ENCODE measurements at places on chromosomes 6 and 20. TPM values are rescaled to one million over a fixed set of nuclear protein-coding genes. Genes with fewer than 3 reads are reported as not detected.
A peak's percentile ranks its signal among the peaks of the same experiment; 100 is the strongest.

Gene NINL
- 1.3 TPM for total RNA-seq

Gene TRDN
- not detected for total RNA-seq

Gene RIMS4
- total RNA-seq: not detected

Gene JPH2
- total RNA-seq: 11.1 TPM

Gene POM121L2
- not detected for total RNA-seq

Gene PEX3
- total RNA-seq: 24.3 TPM

Gene MATN4
- not detected for total RNA-seq

Gene ZBTB24
- 10.4 TPM for total RNA-seq

Gene OPN5
- total RNA-seq: not detected

Gene SLC17A3
- not detected for total RNA-seq

Gene CST7
- total RNA-seq: not detected

Gene MYL9
- total RNA-seq: 4.3 TPM

Gene CLPSL2
- not detected for total RNA-seq

Gene TBP
- total RNA-seq: 20.7 TPM

DNA sequence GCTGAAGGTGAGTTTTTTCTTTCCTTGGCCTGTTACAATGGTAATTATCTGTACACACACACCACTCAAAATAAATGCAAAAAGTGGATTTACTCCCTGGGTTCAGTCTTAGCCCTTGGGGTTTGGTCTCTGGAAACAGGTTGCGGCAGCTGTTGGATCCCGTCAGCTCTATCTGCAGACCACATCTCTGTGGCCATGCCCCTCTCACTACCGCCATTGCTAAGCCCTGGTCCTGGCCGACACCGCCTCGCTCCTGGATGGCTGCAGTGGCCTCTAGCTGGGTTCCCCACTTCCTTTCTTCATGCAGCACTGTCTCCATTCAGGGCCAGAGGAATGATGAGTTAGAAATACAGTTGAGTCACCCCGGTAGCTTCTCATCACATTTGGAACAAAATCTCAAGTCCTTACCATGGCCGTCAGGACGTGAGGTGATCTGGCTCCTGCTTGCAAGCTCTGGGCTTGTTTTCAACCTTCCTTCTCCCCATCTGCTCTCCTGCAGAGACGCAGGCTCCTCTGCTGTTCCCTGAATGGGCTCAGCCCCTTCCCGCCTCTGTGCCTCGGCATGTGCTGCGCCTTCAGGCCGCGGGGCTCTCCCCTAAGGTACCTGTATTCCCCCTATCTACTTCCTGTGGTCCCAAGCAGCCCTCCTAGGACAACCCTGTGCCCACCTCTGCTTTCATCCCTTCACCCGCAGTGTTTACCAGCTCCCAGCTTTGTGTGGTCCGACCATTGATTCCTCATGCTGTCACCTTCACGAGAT lies 38.0 kb downstream of the EFCAB8 start:
- H3K4me3 ChIP-seq: no peak overlapping the region
- no peak overlapping the region for H3K27ac ChIP-seq
- no peaks in the 10 kb centered on the region for H3K27me3 ChIP-seq

GRCh38 chr6:45049188-45049843 lies 278.8 kb upstream of the RUNX2 start:
- no peaks in the 10 kb centered on the region for H3K27me3 ChIP-seq
- no peak overlapping the region for H3K4me3 ChIP-seq
- no peaks in the 10 kb centered on the region for H3K36me3 ChIP-seq
- H3K27ac ChIP-seq: no peak overlapping the region
- DNase-seq: no peak

DNA sequence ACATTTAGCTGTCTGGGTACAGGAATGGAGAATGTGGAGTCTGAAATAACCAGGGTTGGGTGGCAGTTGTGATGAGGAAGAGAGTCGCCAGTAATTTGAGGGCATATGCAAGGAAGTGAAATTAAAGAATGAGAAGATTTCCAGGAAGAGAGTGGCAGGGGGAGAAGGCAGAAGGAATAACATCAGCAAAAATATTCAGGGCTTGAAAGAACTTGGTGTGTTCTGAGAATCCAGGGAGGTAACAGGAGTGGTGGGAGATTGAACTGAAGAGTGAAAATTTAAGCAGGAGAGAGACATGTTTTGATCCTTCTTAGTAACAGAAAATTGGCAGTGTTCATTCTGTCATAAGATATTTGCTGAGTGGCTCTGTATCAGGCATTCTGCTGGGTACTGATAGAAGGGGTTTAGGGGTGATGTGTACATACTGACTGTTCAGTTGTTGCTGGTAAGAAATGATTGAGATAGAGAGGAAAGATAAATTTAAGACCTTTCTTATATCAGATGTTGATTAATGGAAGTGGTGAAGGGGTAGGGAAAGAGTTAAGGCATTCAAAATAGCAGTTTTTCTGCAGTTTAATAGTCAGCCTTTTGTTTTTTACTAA lies 54.7 kb downstream of the PHF20 start:
- H3K4me1 ChIP-seq: peaks cover 18% of the 10 kb centered on the region
- no peak overlapping the region for H3K4me3 ChIP-seq
- H3K27ac ChIP-seq: no peak overlapping the region
- DNase-seq: no peak
- no peaks in the 10 kb centered on the region for H3K27me3 ChIP-seq

- peaks cover 32% of the 10 kb centered on the region for H3K4me1 ChIP-seq
- no peaks in the 10 kb centered on the region for H3K27me3 ChIP-seq
- peak overlapping the region; percentile 99 for H3K4me3 ChIP-seq
- H3K27ac ChIP-seq: peak overlapping the region; percentile 99
Observed at GRCh38 chr6:43013097-43013842, 476 bp downstream of the MEA1 start.

DNA sequence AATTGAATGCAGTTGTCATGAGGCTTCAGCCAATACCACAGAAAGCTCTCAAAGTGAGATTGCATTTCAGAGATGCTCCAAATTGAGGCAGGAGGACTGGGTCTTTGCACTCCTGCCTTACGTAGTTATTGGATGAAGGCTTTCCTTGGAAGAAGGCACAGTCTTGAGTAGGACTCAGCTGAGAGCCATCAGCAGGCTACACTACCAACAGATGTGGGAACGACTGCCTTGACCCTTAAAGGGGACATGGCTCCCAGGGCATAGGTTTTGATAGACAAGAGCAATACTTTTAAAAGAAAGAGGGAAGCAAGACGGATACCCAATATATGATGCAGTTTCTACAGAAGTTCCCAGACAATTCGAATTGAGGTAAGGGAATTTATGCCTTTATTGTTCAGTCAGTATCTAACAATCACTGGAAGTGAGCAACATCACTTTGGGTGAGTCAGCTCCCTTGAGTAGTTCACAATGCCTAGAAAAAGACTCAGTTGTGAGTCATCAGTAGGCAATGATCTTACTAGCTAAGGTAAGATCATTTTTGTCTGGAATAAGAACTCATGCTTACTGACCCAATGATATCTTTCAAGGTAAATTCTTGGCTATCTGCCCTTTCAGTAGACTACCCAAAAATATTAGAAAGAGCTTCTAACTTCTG lies 390.8 kb downstream of the GJA1 start:
- no peak overlapping the region for H3K4me3 ChIP-seq
- H3K27me3 ChIP-seq: no peaks in the 10 kb centered on the region
- no peaks in the 10 kb centered on the region for H3K36me3 ChIP-seq
- DNase-seq: peak; percentile 90

GRCh38 chr6:20589266-20589665 lies 55.0 kb downstream of the CDKAL1 start:
- DNase-seq: peak; percentile 46
- peak overlapping the region; percentile 64 for H3K27ac ChIP-seq
- no peaks in the 10 kb centered on the region for H3K36me3 ChIP-seq
- peaks cover 6% of the 10 kb centered on the region for H3K4me1 ChIP-seq
- no peaks in the 10 kb centered on the region for H3K27me3 ChIP-seq

GRCh38 chr6:25220857-25221256 lies 58.3 kb upstream of the CARMIL1 start:
- H3K27ac ChIP-seq: no peak overlapping the region
- H3K36me3 ChIP-seq: peaks cover 6% of the 10 kb centered on the region
- no peaks in the 10 kb centered on the region for H3K27me3 ChIP-seq
- H3K4me1 ChIP-seq: peaks cover 31% of the 10 kb centered on the region
- DNase-seq: peak; percentile 16

GRCh38 chr6:54419885-54420284 lies 111.6 kb downstream of the TINAG start:
- no peaks in the 10 kb centered on the region for H3K4me1 ChIP-seq
- DNase-seq: peak; percentile 86
- no peak overlapping the region for H3K4me3 ChIP-seq
- H3K27me3 ChIP-seq: no peaks in the 10 kb centered on the region

DNA sequence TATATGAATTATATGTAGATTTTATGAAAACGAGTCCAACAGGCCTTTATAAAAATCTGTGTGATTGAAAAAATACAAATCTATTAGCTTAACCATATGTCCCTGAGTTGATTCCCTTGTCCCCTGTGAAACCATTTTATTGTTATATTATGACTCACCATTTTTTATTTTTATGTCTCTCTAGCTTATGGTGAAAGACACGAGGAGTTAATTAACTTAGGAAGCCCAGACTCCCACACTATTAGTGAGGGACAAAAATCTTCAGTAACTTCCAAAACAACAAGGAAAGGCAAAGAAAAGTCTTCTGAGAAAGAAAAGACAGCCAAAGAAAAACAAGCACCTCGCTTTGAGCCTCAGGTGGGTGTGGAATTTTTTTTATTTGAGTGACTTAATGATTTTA lies 183.1 kb downstream of the ADGB start:
- DNase-seq: no peak
- H3K27me3 ChIP-seq: no peaks in the 10 kb centered on the region
- H3K4me3 ChIP-seq: no peak overlapping the region
- H3K27ac ChIP-seq: no peak overlapping the region

DNA sequence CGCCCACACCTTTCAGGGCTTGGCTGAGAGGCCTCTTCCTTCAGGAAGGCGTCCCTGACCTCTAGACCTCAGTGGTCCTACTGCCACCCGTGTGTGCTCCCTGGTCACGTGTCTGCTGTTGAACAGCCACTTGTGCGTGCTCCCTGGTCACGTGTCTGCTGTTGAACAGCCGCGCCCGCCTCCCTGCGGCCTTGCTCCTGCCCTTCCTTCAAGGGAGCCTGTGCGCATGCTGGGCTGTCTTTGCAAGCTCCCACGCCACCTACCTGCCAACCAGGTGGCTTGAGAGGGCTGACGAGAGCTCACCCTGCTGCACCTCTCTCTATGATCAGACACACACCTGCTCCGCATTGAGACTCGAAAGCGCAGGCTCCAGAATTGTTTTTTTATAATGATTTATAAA lies 179.3 kb downstream of the BMP7 start:
- H3K4me3 ChIP-seq: no peak overlapping the region
- no peak for DNase-seq
- no peaks in the 10 kb centered on the region for H3K36me3 ChIP-seq
- H3K27ac ChIP-seq: no peak overlapping the region
- peaks cover 2% of the 10 kb centered on the region for H3K4me1 ChIP-seq

GRCh38 chr6:6494677-6495076 lies 93.8 kb upstream of the LY86 start:
- H3K27ac ChIP-seq: no peak overlapping the region
- peak; percentile 82 for DNase-seq
- no peak overlapping the region for H3K4me3 ChIP-seq
- H3K27me3 ChIP-seq: no peaks in the 10 kb centered on the region
- H3K36me3 ChIP-seq: no peaks in the 10 kb centered on the region

GRCh38 chr20:23106271-23106851 lies 20.2 kb upstream of the CD93 start:
- no peak for DNase-seq
- H3K27me3 ChIP-seq: no peaks in the 10 kb centered on the region
- peaks cover 8% of the 10 kb centered on the region for H3K4me1 ChIP-seq
- H3K27ac ChIP-seq: no peak overlapping the region
- no peaks in the 10 kb centered on the region for H3K36me3 ChIP-seq

DNA sequence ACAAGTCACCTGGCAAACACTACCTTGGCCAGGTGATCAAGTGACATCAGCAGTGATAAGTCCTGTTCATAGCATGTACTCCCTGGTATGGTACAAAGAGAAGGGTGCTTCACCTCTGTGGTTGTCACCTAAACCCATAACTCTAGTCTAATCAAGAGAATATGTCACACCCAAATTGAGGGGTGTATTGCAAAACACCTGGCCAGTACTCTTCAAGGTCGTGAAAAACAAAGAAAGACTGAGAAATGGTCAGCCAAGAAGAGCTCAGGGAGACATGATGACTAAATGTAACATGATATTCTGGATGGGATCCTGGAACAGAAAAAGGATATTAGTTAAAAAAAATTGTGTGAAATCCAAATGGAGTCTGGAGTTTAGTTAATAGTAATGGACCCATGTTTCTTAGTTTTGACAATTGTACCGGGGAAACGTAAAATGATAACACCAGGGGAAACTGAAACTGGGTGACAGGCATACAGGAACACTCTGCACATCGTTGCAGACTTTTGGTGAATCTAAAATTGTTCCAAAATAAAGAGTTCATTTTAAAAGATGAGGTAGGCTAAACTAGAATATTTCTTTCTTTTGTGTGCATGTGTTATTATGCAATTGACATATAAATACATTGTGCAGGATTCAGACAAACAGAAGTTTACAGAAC lies 262.0 kb downstream of the CDC5L start:
- H3K27ac ChIP-seq: peak overlapping the region; percentile 64
- DNase-seq: peak; percentile 78
- no peaks in the 10 kb centered on the region for H3K27me3 ChIP-seq
- no peak overlapping the region for H3K4me3 ChIP-seq

GRCh38 chr6:142238881-142239280 lies 62.9 kb upstream of the ADGRG6 start:
- no peaks in the 10 kb centered on the region for H3K27me3 ChIP-seq
- no peaks in the 10 kb centered on the region for H3K36me3 ChIP-seq
- no peak for DNase-seq
- H3K4me1 ChIP-seq: no peaks in the 10 kb centered on the region

GRCh38 chr6:38100380-38100779 lies 280.9 kb downstream of the ZFAND3 start:
- H3K27me3 ChIP-seq: no peaks in the 10 kb centered on the region
- DNase-seq: no peak
- H3K27ac ChIP-seq: no peak overlapping the region
- peaks cover 3% of the 10 kb centered on the region for H3K4me1 ChIP-seq

DNA sequence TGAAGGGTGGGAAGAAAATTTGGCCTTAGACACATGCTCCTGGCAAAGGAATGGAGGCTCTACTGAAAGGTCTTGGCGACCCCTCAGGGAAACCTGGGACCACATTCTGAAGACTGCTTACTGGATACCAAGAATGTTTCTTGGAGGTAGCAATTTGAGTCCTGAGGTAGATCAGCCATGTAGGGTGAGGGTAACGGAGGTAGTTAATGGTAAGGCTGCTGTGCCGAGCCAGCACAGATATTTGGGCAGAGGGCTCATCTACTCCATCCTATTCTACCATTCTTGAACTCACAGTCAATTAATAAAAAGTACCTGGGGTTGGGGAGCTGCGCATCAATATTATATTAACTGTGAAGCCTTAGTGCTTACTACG lies 401 bp upstream of the PHF3 start:
- H3K27ac ChIP-seq: peak overlapping the region; percentile 95
- no peak for DNase-seq
- peak overlapping the region; percentile 89 for H3K4me3 ChIP-seq
- no peaks in the 10 kb centered on the region for H3K36me3 ChIP-seq
- no peaks in the 10 kb centered on the region for H3K27me3 ChIP-seq

GRCh38 chr6:167551628-167552257 lies 226.9 kb downstream of the TTLL2 start:
- no peak overlapping the region for H3K4me3 ChIP-seq
- H3K27ac ChIP-seq: no peak overlapping the region
- no peaks in the 10 kb centered on the region for H3K4me1 ChIP-seq
- no peak for DNase-seq

- H3K27me3 ChIP-seq: no peaks in the 10 kb centered on the region
- peak overlapping the region; percentile 80 for H3K4me3 ChIP-seq
- H3K4me1 ChIP-seq: peaks cover 6% of the 10 kb centered on the region
Observed at GRCh38 chr6:29887819-29888776, 54.2 kb upstream of the HLA-A start.

GRCh38 chr6:133973109-133973971 lies 20.3 kb downstream of the TBPL1 start:
- no peak overlapping the region for H3K4me3 ChIP-seq
- H3K4me1 ChIP-seq: peaks cover 13% of the 10 kb centered on the region
- no peak overlapping the region for H3K27ac ChIP-seq
- DNase-seq: peak; percentile 67
- no peaks in the 10 kb centered on the region for H3K27me3 ChIP-seq

Measured in MCF 10A (cell line).